ENCODE measurements at places on chromosomes 11 and 22.

DNA sequence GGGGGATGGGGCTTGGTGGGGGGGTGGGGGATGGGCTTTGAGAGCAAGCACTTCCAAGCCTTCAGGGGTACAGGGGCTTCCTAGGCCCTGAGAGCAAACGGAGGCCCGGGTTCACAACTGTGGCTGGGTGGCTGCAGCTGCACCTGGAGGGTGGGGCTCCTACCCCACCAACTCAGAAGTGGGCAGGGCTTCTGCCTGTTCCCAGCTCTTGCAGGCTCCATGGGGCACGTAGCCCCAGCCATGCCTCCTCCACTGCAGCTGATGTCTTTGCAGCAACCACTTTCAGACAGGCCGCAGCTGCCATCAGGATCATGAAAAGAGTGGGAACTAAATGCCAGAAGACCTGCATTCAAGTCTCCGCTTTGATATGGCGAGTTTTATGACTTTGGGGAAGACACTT is 464.3 kb downstream of the NELL1 start:
- no peak for ATAC-seq

DNA sequence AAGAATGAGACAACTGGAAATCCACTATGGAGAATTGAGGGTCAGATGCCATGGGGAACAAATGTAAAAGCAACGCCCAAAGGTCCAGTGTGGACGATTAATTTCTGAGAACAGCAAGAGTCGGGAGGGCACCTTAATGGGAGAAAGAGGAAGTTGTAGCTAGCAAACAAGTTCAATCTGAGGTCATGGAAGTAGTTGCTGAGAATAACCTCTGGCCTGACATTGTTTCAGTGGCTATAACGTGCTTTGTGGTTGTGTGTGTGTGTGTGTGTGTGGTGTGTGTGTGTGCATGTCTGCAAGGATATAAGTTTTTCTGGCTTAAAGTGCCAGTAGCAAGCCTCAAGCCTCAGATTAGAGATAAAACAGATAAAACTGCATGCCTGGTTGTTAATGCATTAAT is 1630.1 kb upstream of the TENM4 start:
- no peak for ATAC-seq

DNA sequence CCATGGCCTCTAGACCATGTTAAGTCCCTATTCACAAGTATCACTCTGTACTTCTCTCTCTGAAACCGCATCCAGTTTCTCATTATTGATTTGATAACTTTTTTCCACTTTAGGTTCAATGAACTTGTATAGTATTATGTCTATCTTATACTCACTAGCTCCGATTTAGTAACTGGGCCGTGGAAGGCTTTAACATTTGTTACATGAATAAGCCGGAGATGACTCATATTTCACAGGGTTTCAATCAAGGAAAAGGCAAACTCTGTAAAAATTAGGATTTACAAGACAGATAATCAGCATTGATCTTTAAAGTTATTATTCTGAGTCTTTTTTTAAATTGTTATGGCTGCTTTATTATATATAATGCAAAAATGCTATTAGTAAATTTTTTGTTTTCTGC is 662.2 kb upstream of the CNTN5 start:
- ATAC-seq, result no peak

GRCh38 chr22:44670220-44670988 is 31.6 kb upstream of the PRR5 start:
- ATAC-seq, result no peak

DNA sequence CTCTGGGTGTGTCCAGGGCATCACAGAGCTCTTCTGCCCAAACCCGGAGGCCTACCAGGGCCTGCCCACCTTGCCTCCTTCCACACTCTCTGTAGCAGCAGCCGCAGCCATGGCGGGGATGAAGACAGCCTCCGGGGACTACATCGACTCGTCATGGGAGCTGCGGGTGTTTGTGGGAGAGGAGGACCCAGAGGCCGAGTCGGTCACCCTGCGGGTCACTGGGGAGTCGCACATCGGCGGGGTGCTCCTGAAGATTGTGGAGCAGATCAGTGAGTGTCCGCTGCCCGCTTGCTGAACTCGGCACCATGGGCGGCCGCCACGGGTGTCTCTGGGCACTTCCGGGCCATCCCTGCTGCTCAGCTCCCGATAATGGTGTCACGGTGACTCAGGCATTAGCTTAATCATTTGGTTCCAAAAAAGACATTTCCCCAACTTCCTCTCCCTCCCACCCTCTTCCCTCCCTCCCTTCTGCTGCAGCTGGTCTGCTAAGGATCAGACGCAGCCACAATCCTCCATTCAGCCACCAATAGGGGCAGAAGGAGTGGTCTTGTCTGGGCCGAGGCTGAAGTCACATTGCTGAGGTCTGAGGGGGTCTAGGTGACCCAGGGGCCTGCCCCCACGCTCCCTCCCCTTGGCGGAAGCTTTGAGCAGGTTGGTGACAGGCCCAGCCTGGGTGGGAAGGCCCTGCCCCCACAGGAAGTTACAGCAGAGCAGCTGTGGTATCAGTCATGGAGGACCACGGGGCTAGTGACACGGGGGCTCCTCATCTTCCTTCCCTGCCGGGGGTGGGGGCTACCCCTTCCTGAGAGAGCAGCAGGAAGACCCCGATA is 950 bp downstream of the FERMT3 start:
- peak; percentile 85 for ATAC-seq

DNA sequence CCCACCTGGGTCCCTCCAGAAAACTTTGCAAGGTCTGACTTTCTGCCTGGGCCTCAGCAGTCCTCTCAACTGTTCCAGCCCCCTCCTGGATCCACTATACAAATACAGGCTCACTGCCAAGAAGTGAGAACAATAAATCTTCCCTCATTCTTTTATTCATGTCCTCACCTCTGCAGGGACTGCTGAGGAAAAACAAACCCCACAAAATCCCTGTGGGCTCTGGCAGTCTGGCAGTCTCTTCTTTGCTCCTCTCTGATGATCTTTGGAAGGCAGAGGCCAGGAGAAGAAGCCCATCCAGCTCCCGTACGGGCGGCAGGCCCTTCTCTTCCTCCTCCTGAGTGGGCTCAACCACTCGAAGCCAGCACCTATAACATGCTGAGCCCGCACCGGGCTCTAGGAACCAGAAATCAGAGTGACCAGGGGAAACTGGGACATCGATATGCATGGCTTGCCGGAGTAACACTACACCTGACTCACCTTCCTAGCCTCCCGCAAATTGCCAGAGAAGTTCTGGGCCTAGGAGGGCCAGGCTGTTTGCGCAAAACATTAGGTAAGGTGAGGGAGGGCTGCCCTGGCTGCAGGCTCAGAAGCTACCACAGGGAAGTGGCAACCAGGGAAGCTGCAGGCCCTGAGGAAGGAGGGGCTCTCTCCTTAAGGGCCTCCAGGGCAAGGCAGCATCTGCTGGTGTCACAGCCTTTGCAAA is 24.2 kb downstream of the TMPRSS5 start:
- ATAC-seq, result no peak

DNA sequence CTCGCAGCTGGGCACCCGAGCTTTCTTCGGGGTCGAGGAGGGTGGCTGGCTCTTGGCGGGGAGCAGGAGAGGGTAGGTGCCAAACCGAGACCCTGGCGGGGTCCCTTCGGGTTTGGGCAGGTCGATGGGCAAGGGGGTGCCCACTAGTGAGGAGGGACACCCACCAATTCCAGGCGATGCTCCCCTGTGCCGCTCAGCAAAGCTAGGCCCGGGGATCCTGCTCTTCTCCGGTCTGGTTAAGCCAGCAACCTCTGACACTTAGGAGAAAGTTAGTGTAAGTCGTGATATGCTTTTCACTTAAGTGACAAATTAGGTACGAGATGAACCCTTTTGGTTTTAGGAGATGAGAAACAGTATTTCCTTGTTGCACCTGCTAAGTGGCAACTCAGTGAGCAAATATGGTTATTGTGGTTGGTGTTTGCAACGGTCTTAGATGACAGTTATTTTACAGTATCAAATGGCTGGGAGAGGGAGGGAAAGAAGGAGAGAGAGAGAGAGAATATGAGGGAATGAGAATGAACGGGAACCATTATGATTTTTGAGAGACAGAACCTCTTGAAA is 565 bp downstream of the NUCB2 start:
- peak; percentile 21 for ATAC-seq

DNA sequence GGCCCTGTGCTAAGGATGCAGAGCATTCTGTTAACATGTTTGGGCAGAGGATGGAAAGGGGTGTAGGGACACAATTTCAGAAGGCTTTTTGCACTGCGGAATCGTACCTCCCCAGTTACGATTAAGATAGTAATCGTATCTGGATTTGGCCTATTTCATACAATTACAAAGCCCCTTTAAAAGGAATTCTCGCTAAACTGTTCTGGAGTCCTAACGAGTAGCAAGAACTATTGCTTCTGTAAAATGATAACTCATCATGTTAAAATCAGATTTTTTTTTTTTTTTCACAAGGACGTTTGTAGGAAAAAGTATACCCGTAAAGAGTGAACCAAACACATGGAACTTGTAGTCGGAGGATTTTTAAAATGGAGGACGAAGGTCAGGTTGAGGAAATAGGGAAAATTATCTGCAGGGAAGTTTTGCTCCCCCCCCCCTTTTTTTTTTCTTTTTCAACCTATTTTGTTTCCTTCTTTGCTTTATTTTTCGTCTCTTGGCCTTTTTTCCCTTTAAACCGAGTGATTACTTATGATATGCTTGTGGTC is 934 bp downstream of the HSD17B12 start:
- ATAC-seq, result no peak

- no peak for ATAC-seq
Measured at GRCh38 chr22:48889887-48890692, 937.6 kb downstream of the BRD1 start.

DNA sequence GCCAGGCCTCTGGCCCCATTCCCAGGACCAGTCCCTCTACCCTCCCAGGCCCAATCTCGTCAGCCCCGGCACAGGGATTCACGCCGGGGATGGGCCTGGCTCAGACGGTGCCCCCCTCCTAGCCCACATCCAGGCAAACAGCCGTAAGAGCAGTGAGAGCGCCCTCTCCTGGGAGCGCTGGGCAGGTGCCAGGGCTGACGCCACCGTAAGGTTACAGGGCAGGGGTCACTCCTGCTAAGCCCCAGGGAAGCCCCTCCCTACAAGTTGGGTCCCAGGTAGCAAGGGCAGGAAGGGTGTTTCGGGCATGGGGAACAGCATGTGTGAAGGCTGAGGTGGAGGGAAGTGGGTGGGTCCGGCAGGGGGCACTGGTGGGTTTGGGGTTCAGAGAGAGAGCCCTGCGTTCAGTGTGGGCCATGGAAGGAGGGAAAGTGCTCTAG is 19.2 kb upstream of the PPARA start:
- ATAC-seq, result no peak

DNA sequence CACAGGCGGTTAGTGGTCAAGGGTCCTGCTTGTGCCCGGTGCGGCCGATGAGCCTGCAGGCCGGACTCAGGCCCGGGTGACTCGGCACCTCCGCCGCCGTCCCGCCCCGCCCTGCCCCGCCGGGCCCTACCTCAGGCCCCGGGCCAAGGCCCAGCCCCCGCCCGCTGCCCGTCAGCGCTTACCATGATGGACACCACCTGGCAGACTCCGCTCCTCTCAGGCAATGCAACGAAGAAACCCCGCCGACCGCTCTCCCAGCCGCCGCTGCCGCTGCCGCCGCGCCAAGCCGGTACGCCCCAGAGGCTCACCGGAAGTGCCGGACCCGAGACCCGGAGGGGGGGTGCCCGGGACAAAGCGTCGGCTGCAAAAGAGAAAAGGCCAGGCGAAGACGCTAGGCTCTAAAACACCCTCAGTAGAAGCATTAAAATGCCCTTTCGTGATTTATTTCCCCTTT is at the start of gene UFD1:
TSS of gene UFD1 (minus strand) at position 293 of the 454 bp plus-strand sequence. CDS start at position 185, 108 bp downstream.
- peak; percentile 60 for ATAC-seq

DNA sequence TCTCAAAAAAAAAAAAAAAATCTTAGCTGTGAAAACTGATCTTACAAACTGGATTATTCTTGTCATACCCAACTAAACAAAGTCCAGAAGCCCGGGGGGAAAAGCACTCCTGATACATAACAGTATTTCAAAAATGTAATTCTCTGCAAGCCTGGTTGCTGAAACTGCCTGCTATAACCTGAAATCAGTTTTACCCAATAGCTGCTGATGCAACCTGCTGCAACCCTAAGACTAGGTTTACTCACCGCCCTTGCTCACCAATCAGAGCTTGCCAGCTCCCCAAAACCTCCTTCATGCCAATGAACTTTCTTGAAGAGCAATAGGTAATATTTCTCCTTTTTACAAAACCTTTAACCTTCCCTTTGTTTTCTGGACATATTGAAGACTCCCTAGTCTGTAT is 12.4 kb downstream of the FGF19 start:
- no peak for ATAC-seq

GRCh38 chr11:75597636-75598035 is 35.6 kb downstream of the SERPINH1 start:
- ATAC-seq, result no peak

DNA sequence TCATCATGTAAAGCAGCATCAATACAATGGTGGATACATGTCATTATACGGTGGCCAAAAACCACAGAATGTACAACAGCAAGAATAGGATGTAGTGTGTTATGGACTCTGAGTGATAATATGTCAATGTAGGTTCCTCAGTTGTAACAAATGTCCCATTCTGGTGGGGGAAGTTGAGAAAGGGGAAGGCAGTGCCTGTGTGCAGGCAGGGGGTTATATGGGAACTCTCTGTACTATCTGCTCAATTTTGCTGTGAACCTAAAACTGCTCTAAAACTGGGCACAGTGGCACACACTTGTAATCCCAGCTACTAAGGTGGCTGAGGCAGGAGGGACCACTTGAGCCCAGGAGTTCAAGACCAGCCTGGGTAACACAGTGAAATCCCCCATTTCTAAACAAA is 5.9 kb downstream of the CHKA start:
- ATAC-seq, result no peak

DNA sequence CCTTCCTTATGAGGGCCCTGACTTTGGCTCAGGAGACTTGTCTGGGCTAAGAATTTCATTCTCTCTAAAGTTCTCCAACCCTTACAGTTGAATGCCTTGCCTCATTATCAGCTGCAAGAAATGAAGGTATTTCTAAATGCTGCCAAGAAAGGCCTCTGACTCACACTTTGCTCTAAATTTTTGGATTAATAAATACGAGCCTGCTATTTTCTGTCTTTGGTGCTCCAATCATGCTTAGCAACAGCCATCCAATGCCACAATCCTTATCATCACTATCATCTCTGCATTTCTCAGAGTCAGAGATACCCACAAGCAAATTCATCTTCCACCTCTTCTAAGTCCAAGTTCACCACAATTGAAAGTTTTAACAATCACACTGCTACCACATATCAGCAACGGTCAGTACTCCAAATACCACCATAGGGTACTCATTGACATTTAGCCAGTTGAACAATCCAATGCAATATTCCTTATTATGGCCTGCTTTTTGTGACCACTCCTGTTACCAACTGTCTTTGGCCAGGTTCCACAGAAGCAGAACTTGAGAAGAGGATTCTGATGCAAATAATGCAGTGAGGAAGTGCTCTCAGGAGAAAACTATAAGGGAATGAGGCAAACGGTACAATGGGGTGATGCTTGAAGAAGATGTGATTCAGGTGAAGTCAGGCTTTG is 5.7 kb downstream of the PATE2 start:
- ATAC-seq, result no peak

DNA sequence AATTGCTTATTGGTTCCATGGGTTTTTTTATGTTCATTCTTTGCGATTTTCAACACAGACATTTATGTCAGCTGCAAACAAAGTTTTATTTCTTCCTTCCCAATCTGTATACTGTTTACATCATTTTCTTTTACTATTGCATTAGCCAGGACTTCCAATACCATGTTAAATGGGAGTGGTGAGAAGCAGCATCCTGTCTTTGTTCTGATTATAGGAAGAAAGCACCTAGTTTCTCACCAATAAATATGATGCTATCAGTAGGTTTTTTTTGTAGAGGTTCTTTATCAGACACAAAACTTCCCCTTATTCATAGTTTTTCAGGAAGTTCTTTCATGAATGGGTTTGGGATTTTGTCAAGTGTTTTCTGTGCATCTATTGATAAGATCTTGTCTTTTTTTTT is 28.0 kb upstream of the OR8B8 start:
- ATAC-seq, result no peak

GRCh38 chr22:50630376-50630775 is 2.4 kb upstream of the ARSA start:
- ATAC-seq, result no peak

Data from activated CD4-positive, CD25-positive, alpha-beta regulatory T cell treated with anti-CD3 and anti-CD28 coated beads, Interleukin-2, amount 50 U/mL, for 24 hours (primary cell).